Non-pigmented ciliary epithelial cell (primary cell): ENCODE measurements at places on chromosomes 7 and 10.

- no peak for DNase-seq
These were observed 177.6 kb upstream of the MEOX2 start for GRCh38 chr7:15863951-15864625.

GRCh38 chr10:125011926-125012705 is 70.2 kb downstream of the ZRANB1 start:
- no peak for DNase-seq

DNA sequence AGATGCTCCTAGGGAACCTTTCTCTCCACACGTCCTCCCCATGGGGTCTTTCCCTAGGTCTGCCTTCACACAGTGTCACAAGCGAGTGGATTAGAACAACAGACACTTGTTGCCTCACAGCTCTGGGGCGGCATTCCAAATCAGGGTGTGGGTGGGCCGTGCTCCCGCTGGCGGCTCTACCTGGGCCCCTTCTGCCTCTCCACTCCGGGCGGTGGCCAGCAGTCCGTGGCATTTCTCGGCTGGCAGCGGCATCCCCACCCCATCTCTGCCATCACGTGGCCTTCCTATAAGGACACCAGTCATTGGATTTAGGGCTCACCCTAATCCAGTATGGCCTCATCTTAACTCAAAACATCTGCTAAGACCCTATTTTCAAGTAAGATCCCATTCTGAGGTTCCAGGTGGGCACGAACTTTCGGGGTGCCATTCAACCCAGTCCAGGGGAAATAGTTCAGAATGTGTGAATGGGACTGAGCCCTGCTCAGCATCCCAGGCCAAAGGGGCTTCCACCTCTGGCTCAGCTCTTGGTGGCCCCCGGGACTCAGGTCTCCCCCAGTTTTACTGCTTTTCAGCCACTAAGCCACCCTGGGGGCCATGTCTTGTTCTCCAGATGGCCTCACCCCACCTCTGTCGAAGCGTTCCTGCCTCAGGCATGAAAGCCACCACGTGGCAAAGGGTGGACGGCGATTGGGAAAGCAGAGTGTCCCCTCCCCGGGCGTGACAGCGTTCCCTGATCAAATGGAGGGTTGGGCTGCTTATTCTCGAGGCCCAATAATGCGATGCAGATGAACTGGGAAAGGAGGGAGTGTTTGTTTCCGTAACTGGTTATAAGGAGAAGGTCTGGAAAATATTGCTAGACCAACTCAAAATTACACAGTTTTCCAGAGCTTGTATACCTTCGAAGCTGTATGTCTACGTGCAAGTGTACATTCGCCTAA is 350.0 kb downstream of the GLRX3 start:
- no peak for DNase-seq

- no peak for DNase-seq
These were observed 49.6 kb upstream of the PSMG3 start for GRCh38 chr7:1619152-1620079.

DNA sequence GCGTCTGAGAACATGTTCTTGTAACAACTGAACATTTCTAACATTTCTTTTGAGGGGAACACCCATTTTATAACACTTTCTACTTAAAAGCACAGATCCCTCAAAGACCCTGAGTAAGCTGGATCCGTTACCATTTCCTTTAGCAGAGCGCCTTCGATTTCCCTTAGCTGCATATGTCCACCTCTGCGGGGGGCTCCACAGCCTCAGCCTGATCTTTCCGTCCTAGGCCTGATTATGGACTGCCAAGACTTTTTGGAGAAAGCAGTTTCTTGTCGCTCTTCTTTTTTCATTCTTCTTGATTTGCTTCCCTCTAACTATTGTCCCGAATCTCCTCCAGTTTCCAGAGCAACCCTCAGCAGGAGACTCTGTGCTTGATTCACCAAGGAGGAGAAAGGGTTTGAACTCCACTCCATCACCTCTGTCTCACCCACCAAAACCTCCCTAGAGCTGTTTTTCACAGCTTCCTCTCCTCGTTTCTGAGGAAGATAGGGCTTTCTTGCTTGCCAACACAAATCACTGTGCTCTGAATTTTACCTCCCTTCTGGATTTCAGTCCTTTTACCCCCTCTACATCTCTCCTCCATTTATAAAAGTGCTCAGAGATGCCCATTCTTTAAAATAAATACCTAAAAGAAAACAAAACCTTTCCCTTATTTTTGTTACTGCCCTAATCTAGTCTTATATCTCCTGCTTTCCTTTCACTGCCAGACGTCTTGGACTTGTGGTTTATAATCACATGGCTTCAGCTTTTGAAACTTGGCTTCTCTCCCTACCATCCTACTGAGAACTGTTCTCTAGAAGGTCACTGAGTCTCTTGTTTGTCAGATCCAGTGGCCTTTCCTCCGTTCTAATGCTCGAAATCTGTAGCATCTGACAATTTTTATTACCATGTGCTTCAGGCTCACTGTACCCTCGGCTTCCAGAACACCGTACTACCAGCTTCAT is 30.5 kb upstream of the ZRANB1 start:
- DNase-seq = no peak

GRCh38 chr10:110002801-110003523 is 4.8 kb upstream of the ADD3 start:
- no peak for DNase-seq

GRCh38 chr10:115103700-115104099 is 10.5 kb downstream of the ATRNL1 start:
- DNase-seq = no peak

GRCh38 chr7:105454921-105455320 is 66.2 kb upstream of the SRPK2 start:
- no peak for DNase-seq

DNA sequence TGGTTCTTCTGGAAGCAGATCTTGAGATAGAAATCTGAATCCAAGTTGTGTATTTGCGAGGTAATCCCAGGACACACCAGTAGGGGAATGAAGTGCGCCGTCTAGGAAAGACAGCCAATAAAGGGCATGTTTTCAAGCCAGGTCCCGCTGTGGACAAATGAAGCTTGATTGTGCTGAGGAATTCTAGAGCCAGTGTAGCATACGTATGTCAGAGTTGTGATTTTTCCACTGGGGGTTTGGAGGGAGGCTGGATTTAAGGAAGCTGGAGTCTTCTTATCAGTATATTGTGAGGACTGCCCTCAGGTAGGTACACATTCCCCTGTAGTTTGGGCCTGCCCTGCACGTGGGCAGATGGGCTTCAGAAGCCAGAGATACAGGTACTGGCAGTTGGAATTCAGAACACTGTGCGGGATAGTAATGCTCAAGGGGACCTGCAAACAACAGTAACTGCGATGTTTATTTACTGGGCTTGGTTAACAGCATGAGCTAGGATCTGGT is 50.9 kb downstream of the GALNT11 start:
- no peak for DNase-seq

DNA sequence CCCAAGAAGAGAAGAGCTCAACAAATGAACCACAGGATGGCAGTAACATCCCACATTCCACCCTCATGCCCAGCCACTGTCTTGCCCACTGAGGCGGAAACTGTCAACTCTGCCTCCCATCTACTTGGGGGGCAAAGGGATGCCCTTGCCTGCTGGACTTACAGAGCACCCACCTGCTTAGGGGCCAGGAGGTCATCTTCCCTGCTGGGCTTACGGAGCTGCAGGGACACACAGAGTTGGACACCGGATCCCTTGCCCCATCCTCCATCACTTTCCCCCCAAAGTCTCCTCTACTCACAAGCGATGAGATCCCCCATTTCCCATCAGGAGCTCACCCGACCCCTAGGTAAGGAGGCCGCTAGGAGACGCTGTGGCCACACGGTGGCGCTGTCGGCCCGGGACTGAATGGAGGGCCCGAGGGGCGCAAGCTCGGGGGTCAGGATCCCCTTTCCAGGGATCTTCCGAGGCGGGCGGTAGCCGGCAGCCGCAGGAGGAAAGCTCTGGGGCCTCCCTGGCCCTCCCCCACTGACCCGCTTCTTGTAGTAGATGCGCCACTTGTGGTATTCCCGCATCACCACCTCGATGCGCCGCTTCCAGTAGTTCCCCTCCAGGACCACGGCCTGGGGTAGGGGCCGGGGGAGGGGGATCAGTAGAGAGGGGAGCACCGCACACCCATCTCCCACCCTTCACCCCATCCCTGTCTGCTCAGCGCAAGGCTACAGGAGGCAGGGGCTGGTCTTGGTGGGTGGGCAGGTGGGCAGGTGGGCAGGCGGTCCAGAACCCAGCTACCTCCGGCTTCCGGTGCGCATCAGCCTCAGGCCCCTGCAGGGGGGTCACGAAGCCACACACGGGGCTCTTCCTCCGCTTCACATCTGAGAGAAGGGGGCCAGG is 17.3 kb downstream of the MLXIPL start:
- no peak for DNase-seq

DNA sequence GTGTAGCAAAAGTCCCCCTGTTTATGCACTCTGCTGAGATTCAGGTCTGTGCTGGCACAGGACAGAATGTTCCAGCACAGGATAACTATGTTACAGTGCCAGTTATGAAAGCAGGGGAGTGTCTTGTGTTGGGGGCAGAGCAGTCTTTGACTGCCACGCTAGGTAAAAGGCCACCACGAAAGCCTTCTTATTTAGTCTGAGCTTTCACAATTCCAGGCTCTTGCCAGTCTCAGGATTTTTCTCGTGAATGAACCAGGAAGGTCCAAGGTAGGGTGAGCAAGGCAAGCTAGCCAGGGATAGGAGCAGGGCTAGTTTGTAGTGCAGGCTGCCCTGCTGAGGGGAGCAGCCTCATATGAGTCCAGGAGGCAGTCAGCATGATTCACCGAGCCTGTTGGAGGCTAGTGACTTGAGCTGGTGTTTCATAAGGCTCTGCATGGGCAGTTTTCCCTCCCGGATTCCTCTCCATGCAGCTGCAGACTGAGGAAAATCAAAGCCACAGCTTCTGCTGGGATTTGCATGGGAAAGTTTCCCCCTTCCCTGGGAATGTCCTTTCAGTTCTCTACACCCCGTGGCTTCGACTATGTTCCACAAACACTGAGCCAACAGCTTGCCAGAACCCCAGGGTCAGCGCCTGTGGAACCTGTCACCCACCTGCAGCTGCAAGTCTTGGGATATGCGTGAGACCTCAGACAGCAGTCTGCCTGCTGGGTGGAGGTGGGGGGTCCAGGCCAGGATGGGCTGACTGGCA is 112.3 kb downstream of the JCAD start:
- DNase-seq = peak; percentile 81

- DNase-seq = no peak
These were observed 449.5 kb downstream of the GRID1 start for GRCh38 chr10:85916994-85917573.

GRCh38 chr7:25989140-25989705 is 162.8 kb upstream of the NFE2L3 start:
- DNase-seq = no peak
